ENCODE measurements at places on chromosomes 1 and 21. TPM values are rescaled to one million over a fixed set of nuclear protein-coding genes. Genes with fewer than 3 reads are reported as not detected.
A peak's percentile ranks its signal among the peaks of the same experiment; 100 is the strongest.

DNA sequence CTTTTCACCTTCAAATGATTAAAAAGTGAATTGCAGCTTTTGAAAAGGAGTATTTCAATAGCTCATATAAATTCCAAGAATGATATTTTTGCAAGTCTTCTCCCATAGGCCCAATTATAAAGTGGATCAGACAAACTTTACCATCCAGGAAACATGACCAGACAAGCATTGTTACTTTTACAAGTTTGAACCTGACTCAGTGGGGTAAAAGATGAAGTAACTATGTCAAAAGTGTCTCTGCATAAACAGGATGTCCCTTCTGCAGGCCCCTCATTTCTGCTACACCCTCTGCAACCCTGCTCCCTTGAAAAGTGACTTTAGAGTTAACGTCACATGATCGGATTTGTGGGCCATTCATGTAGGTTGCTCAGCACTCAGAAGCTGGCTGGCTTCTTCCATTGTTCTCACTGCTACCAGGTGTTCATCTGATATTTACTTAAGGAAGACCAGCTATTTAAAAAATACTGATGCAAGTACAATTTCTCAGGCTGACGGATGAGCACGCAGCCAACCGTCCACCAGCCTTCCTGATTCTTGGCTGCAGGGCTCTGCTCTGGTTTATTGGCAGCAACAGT is 32.3 kb downstream of the URB1 start:
- DNase-seq = no peak

TCP10L gene
- 0.16 TPM for total RNA-seq

- DNase-seq = no peak
Observed at GRCh38 chr1:184052194-184052559, 647 bp downstream of the TSEN15 start.

DNA sequence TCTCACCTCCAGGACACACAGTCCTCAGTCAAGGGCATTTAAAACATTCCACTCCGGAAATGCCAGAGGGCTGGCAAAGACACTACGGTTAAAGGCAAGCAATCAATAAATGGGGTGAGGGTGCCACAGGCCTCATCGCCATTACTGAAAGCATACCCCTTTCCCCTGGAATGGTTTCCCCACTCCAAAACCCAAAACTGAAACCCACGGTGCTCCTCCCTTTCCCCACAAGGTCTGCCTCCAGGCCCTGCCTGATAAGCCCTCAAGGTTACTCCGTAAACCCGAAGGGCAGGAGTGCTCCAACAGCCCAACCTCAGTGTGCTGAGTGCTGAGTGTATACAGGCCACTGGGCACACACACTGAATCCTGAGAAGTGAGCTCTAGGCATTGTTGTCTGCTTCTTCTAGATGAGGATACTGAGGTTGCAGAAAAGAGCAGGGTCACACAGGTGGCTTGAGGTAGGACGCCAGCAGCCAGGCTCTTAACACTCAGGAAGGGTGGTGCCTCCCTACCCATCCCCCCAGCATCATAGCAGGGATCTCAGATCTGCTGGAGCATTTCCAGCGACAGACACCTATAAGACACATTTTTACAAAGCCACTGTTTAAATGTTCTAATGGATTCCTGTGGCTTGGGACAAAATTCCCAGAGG is 29.0 kb downstream of the SSBP3 start:
- DNase-seq = peak; percentile 24

DNA sequence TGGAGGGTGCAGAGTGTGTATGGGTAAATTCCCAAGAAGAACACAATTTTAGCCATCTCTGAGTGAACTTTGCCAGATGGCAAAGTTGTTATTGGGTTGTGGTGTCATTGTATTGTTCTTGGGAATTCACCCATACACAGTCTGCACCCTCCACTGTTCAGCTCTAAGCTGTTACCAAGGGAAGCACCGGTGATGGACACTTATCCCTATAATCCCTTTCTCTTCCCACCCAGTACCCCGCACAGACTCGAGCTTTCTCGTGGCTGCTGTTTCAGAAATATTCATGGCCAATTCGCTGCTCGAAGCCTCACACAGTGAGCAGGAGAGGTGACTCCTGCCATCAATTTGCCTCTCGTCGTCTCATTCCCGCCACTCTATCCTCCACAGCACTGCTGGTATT is 95.7 kb upstream of the PALMD start:
- no peak for DNase-seq

DNA sequence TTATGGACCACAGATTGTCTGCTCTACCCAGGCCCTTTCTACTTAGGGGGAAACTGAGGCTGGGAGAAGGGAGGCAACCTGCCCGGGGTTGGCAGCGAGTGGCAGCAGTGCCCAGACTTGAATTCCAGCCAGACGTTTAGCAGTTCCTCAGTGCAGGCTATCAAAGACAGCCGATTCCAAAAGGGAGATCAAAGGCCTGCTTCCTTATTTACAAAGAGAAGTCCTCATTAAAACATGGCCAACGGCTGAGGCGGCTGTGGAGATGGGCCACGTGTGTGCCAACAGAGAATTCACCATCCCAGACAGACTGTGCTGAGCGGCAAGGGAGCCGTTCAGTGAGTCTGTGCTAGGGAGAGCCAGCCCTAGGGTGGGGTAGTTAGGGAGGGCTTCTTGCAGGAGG is 27.7 kb downstream of the C1QB start:
- DNase-seq = no peak

GRCh38 chr1:234839663-234840062 is 229.7 kb upstream of the IRF2BP2 start:
- DNase-seq = no peak

- DNase-seq = no peak
Observed at GRCh38 chr1:228370941-228371740, 35.5 kb downstream of the TRIM11 start.

GRCh38 chr1:77287535-77287934 is 5.7 kb downstream of the AK5 start:
- no peak for DNase-seq

DNA sequence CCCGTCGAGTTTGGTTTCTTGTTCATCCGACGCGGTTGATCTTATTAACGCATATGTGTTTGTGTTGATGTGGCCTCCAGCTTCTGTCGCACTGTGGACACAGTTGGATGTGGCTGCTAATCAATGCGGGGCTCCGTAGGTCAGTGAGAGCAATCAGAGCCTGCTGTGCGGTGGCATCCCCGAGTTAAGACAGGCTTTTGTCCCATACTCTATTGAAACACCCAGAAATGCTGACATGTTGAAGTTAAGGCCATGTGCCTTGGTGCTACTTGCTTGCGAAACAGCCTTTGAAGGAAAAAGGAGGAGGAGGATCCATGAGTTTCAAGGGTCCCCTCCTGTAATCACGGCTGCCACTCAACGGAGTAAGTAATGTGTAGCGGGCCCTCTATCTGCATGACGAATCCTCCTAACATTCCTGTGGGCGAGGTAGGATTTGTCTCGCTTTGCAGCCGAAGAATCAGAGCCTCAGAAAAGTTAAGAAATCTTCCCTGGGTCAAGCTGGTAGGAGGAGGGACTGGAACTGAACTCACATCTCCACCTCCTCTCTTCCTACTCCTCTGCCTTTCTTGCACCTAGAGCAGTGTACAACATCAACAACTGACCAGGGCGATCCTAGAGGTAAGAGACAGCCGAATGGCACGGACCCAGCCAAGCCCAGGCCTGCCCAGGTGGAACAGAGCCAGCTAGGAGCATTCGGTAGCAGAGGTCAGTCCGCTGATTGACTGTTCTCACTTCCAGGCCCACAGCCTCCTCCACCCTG is 19.5 kb downstream of the PDE9A start:
- DNase-seq = peak; percentile 67

GRCh38 chr1:206866062-206866461 is 639 bp downstream of the IL20 start:
- DNase-seq = no peak

NPL gene
- total RNA-seq = 1.4 TPM

GRCh38 chr1:11893907-11894251 is 32.3 kb downstream of the KIAA2013 start:
- peak; percentile 34 for DNase-seq

GRCh38 chr21:45209685-45210284 is 77.9 kb downstream of the POFUT2 start:
- DNase-seq = no peak

DNA sequence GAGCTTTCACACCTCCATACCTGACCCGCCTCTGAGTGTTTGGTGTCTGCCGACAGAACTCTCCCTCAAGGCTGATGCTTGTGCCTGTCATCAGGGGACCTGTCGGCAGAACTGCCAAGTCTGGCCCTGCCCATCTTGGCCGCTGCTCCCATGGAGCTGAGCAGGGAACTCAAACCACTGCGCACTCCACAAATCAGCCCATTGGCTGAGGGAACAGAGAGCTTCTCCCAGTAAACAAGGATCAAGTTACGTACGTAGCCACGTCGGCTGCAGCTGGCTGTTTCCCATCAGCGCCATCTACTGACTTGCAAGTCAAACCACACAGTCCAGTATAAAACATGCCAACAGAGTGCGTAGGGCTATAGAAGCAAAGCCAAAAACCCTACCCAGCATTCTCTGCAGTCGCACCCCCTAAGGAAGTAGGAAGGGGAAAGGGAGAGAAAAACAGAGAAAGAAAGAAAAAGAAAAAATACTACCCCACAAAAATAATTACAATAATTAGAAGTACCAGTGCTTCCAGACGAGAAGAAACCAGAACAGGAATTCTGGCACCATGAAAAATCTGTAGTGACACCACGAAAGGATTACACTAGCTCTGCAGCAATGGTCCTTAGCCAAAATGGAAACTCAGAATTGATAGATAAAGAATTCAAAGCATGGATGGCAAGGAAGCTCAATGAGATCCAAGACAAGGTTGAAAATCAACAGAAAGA is 13.1 kb downstream of the KRTAP13-1 start:
- peak; percentile 81 for DNase-seq

DNA sequence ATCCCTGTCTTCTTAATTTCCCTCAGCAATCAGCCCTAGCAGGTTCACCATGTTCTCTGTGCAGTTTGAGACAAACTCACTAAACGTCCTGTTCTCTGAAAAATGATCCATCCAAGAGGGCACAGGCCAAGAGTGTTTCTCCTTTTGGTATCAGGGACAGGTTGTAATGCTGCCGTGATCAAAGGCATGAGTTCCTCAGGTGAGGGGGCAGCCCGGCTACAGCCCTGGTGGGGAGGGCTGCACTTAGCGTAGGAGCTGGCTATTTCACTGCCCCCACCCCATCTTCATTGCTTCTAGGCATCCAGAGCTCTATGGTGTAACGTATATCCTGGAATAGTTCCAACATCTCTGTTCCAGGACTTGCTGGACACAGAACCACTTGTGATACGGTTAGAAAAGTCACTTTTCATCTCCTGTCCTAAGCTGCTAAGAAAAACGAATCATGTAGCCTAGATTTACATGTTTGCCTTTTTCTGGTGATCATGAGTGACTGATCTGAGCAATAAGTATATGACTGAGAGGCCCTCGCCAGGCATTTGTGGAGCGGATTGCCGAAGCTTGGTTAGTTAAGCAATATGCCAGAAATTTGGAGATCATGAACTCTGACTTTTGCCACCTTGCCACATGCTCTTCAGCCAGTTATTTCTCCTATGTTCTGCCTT is 41.1 kb upstream of the SRP9 start:
- no peak for DNase-seq

KCNA2 gene
- total RNA-seq = not detected

DNA sequence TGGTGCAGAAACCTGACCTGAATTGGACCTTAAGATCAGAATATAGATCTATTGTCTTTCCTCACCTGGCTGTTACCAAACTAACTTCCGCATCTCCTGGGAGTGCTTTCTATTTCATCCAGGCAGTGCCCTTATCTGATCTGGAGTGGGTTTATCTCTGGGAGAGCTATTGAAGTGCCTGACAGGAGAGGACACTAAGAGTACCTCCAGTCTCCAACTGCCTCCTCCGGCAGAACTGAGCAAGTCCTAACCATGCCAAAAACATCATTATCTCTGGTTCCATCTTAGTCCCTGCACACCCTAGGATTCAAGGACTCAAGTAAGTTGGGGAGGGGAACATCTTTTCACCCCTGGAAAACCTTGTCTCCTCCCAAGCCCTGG is 12.4 kb upstream of the KCNJ15 start:
- DNase-seq = no peak

DNA sequence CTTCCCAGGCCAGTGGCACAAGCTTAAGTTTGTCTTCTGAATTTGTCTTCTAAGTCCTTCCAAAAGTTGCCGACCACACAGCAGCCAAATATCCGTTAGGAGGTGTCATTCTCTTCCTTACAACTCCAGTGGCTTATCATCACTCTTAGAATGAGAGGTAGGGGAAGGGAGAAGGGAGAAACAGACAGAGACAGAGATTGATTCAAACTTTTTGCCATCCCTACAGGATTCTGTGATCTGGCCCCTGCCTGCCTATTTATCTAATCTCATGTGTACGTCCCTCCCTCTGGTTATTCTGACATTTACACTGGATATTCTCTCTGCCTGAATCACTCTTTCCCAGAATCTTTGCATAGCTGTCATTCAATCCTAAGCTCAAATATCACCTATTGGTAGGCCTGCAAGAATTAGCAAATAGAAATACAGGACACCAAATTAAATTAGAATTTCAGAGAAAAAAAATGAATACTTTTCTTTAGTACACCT is 488 bp upstream of the GNL2 start:
- DNase-seq = no peak

LRRC8C gene
- total RNA-seq = 10.6 TPM

PLA2G2A gene
- total RNA-seq = not detected
